T-helper 9 cell (primary cell): ENCODE measurements at places on chromosomes 6 and 20.

GRCh38 chr6:111569951-111570350 lies 35.7 kb downstream of the TRAF3IP2 start:
- no peak for DNase-seq

DNA sequence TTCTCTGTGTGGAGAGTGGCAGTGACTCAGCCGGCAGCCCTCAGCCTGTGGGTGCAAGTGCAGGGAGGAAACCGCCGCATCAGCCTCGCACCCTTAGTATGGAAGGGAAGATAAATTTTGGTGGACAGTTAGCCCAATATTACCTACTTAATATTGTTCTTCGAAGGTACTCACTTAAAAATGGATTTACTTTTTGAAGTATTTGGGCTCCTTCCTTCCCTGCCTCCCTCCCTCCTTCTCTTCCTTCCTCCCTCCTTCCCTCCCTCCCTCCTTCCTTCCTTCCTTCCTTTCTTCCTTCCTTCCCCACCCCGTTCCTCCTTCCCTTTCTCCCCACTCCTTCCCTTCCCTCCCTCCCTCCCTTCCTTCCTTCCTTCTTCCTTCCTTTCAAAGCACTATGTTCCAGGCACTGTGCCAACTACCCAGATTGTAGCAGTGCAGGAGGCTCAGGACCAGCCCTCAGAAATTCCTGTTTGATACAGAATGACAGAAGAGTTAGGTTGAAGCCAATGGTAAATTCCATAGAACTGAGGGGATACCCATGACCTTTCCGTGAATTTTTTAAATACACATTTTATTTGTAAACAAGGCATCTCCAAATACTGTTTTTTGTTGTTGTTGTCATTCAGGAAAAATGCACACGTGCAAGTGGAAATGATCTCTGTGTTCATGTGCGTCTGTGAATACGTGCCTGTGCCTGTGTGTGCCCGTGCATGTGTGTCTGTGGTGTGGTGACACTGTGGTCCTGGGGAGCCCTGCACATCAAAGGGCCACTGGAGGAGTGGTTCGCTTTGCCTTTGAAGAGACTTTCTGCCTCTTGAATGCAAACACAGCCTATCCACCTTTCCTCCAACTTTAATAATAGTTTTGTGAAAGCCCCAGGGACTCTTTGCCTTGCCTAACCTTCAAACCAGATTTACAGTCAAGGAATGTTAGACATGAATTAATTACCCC lies 141.7 kb downstream of the EDN3 start:
- no peak for DNase-seq

- DNase-seq = peak; percentile 39
Measured at GRCh38 chr6:160015778-160016684, 47.1 kb downstream of the IGF2R start.

GRCh38 chr20:61810738-61811135 lies 254.9 kb downstream of the TAF4 start:
- DNase-seq = no peak

GRCh38 chr6:52537001-52537753 lies 39.7 kb downstream of the TRAM2 start:
- DNase-seq = no peak

- DNase-seq = no peak
Measured at GRCh38 chr6:165181951-165182414, 127.4 kb downstream of the C6orf118 start.
